ENCODE measurements at places on chromosomes 12 and 14.

DNA sequence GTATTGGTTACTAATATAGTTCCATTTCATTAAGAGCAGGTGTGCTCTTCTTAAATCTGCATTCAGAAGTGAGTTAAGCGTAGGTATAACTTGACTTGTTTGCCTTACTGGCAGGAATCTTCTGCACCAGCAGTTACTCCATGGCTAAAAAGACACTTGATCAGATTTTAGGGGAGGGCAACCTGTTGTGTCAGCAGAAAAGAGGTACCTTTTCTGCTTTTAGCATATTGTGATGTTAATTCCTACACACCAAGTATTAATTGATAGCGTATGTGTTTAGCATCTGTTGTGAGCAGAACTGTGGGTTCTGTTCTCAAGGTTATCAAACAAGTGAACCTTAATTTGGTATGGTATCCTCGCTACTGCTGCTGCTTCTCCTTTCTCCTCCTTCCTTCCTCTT lies 38.3 kb downstream of the TTLL5 start:
- DNase-seq: no peak

- DNase-seq: no peak
Observed at GRCh38 chr12:108338915-108339657, at the start of gene CMKLR1. Gene CMKLR1 (minus strand): TSS chr12:108339311. CDS start chr12:108293591, 45,720 bp downstream.

- DNase-seq: no peak
Observed at GRCh38 chr14:55350461-55350860, 61.2 kb downstream of the ATG14 start.

DNA sequence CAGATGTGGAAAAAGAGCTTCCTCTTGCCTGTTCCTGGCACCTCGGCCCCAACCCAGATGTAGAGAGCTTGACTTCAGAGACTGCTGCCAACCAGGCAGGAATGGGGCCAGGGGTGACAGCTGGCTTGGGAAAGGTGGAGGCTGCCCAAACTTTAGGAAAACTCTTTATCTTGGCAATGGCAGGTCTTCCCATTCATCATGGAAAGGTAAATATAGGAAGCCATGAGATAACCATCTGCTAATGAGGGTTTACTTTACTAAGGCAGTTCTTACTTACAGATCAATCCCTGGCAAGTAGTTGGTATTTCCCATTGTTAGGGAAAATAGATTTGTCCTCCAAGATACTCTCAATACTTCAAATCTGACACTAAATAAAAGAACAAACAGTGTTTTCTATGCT lies 143.1 kb upstream of the NUDT4 start:
- DNase-seq: no peak

DNA sequence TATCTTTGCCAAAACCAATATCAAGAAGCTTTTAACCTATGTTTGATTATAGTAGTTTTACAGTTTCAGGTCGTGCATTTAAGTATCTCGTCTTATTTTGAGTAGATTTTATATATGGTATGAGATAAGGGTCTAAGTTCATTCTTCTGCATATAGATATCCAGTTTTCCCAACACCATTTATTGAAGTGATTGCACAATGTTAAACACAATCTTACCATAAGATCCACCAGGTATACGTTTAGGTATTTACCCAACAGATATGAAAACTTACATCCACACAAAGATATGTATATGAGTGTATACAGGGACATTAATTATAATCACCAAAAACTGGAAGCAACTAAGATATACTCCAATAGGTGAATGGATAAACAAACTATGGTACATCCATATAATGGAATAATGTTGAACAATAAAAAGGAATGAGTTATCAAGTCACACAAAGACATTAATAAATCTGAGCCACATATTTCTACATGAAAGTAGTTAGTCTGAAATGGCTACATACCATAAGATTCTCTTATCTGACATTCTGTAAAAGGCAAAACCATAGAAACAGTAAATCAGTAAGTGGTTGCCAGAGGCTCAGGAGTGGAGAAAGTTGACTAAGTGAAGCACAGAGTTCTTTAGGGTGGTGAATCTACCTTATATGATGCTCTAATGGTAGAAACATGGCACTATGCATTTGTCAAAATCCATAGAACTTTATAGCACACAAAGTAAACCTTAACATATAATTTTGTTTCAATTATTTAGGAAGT lies 222.6 kb downstream of the NUAK1 start:
- no peak for DNase-seq

DNA sequence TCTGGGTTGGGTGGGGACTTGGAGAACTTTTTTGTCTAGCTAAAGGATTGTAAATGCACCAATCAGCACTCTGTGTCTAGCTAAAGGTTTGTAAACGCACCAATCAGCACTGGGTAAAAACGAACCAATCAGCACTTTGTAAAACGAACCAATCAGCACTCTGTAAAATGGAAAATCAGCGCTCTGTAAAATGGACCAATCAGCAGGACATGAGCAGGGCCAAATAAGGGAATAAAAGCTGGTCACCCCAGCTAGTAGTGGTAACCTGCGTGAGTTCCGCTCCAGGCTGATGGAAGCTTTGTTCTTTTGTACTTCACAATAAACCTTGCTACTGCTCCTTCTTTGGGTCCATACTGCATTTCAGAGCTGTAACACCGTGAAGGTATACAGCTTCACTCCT lies 1.7 kb upstream of the ACOT2 start:
- no peak for DNase-seq

DNA sequence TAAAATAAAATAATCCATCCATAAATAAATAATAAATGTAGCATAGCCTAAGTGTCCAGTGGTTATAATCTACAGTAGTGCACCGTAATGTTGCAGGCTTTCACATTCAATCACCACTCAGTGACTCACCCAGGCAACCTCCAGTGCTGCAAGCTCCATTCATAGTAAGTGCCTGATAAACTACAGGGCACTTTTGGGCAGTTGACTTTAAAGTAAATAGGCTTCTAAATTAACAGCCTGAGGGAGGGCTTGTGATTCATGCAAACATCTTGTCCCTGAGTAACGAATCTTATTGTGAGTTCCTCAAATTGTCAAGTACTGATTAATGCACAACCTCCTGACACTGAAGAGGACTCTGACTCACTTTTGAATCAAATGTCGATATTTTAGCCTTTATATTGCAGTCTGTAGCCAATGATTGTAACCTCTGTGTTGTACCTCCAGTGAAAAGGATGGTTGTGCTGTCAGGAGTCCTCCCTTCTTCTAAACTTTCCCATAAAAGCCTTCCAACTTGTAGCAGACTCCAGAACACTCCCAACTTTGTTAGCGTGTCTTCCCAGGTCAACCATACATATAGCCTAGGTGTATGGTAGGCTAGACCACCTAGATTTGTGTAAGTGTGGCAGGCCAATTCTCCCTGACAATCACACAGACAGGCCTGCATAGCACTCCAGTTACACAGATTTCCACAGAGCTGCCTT lies 55.0 kb upstream of the BICD1 start:
- DNase-seq: no peak

- DNase-seq: no peak
Observed at GRCh38 chr12:19576506-19577280, 137.4 kb downstream of the AEBP2 start.

DNA sequence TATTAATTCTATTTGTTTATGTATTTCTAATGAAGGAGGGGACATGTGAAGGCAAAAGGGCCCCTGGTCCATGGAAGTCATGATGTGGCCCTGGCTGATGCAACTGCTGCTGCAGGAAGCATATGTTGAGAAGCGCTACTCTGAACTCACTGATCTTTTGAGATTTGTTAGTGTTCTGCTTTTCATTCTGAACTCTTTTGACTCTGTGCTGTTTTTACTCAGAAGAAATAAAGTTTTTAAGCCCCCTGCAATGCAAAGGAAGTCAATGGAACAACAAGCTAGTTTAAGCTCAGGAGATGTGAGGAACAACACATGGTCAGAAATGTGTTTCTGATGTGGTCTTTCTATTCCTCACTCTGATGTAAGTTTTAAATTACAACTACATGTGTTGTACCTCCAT lies 88.9 kb upstream of the BTG1 start:
- no peak for DNase-seq

DNA sequence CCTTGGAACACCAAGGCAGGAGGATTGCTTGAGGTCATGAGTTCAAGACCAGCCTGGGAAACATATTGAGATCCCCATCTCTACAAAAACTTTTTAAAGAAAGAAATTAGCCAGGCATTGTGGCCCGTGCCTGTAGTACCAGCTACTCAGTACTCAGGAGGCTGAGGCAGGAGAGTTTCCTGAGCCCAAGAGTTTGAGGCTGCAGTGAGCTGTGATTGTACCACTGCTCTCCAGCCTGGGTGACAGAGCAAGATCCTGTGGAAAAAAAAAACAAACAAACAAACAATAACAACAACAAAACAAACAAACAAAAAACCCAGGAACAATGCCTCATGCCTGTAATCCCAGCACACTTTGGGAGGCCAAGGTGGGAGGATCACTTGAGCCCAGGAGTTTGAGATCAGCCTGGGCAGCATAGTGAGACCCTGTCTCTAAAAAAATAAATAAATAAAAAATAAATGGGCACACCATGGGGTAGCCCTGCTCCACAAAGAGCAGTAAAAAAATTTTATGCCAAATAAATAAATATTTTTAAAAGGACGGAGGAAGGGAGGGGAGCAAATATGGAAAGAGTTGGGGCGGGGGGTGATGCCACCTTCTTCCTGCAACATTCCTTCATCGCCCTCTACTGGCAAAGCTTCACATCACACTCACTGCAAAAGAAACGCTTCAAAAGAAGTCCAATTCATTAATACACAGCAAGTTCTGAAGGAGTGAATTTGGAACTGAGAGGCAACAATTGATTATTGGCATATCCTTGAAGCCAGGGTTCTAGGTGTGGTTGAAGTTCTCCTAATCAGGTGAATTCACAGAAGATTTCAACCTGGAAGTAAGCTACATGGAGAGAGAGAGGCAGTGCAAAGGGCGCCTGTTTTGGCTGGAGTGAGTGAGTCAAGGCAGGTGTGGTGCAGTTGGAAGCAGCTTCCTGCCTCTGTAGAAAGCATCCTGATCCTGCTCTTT lies 8.8 kb upstream of the GNPTAB start:
- DNase-seq: no peak

DNA sequence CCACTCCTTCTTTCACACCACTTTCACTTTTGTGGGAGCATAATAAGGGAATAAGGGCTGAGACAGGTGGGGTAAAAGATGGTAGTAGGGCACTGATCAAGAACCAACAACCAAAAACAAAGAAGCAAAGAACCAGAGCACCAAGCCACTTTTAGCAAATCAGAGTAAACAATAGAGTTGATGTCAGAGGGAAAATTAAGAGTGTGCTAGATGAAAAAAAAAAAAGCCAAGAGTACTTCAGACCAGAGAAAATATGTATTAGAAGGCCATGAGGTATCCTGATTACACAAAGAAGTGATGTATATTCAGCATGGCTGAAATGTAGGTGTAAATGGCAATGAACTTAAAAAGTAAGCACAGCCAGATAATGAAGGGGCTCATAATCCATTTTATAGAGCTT lies 75.4 kb downstream of the ABCC9 start:
- no peak for DNase-seq

DNA sequence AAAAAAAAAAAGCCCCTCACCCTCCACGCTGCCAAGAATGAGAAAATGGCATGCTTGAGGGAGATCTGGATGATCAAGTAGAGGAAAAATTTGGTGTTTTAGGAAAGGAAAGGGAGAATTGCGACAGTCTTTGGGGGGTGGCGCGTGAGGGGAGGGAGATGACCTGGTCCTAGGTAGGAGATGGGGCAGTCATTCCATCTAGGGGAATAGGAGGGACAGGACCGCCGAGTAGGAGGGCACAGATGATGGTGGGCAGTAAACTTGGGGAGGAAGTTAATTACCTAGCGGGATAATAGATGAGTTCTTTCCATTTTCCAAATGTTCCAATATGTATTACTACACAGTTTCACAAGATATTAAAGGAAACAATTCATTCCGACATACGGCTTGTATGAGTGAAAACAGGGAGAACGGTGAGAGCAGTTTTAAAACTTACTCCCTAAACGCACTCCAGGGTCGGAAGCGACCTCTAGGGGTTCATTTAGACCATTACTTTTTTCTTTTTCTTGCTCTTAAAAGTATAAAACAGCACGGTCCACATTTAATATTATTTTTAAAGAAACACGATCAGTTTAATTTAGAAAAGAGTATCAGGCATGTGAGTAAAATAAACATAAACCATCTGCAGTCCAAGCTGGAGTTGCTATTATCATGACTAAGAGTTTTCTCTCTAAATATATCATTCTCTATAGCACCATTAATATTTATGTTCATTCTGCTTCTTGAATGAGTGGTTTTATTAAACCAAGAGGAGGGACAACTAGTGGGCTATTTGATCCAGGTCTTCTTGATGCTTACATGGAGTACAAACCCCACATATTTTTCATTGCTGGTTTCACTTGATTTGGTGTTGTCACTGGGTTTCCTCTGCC lies 3.0 kb upstream of the FNTB start:
- no peak for DNase-seq

DNA sequence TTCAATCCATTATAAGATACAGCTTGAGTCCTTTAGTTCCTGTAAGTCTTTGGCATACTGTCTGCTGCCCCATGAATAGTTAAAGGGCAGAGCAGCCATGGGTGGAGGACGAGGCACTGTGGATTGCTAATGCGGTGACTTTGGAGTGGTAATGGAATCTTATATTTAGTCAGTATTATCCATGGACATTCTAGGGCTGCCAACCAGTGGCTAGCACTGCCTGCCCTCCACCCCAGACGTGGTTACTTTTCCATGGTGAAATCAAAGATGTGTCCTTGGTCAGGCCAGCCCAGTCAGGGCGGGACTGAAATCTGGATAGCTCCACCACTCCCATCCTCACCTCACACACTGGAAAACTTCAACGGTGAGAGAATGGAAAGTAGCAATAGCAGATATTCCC lies 2.3 kb downstream of the TTC9 start:
- DNase-seq: no peak

DNA sequence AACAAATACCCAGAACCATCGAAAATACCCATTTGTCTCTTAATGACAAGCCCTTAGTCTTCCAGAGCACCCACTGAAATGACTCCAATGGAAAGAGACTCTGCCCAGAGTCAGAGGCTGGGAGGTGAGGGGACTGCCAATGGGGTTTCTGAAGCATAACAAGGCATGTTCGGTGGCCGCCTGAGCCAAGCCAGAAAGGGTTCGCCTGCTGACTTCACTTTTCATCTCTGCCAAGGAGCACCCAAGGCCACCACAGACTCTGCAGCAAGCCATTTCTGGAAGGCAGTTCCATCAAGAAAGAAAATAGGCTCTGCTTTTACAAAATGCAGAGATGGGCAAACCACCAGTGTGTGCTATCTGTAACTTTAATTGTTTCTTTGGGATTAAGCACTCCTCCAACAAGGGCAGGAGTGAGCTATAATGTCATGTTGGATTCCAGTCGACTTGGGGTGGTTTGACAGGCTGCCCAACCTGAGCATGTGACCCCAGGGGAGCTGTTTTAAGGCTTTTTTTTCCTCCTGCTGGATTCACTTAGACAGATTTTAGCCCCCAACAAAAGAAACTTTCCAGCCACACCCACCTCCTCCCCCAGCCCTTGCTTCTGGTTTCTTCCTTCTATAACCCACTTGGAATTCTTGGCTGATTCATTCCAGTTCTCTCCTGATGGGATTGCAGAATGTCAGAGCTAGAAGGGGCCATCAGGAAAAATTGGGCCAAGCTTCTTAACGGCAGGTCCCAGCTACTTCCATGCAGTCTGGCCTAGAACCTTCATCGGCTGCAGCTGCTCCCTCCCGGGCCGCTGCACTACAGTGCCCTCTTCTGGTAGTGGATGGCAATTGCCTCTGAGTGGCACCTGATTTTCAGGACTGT lies 24.1 kb downstream of the CKAP4 start:
- DNase-seq: peak; percentile 13
